ENCODE measurements at places on chromosomes 3 and 15. TPM values are rescaled to one million over a fixed set of nuclear protein-coding genes. Genes with fewer than 3 reads are reported as not detected.

Gene DGKG
- not detected for total RNA-seq

DNA sequence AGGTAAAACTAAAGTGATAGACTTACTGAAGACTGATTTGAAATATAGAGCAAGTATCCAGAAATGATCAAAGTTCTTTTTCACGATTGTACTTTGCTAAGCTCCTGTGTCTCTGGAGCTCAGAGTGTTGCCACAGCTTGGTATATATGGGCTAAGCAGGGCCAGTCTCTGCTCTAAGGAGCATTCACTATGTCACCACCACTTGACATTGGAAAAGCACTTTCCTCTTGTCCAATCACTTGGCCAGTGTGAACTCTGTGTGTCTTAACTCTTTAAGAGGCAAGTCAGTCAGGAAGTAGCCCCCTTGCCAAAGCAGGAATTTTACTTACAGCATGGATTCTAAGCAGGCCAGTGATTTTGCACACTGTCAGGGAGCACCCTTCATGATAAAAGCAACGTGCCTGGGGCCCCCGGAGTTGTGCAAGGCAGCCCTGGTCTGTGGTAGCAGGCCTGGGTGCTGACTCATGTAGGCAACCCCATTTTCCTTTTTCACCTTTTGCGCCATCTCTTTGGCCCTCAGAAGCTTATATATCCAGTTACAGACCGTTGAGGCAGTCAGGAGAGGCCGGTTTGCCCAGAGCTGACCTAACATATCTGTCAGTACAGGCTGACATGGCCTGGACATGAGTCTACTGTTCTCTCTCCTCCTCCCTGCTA, 73.0 kb downstream of the HCN4 start:
- no peak overlapping the region for H3K4me3 ChIP-seq
- no peak for DNase-seq
- no peaks in the 10 kb centered on the region for H3K27me3 ChIP-seq
- no peak overlapping the region for H3K27ac ChIP-seq
- peaks cover 8% of the 10 kb centered on the region for H3K36me3 ChIP-seq

GRCh38 chr3:85851071-85851470, 892.3 kb downstream of the CADM2 start:
- DNase-seq: no peak
- H3K4me3 ChIP-seq: no peak overlapping the region
- H3K36me3 ChIP-seq: no peaks in the 10 kb centered on the region
- no peaks in the 10 kb centered on the region for H3K4me1 ChIP-seq

DNA sequence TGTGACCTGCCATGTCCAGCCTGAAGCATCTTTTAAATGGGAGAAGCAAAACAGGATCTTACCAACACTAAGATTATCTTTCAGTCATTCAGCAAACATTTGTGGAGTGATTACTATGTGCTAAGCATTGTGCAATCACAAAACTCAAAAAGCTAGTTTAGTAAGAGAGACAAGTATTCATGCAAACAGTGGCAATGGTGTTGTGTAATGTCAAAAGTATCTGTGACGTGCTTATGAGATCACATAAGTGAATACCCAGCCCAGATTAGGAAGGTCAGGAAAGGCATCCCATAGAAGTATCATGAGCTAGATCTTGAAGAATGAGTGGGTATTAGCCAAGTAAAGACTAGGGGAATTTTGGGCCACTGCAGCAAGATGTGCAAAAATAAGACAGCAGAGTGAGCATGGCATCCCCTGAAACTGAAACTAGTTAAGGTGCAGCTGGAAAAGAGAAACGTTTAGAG, 32.1 kb downstream of the SEC62 start:
- no peaks in the 10 kb centered on the region for H3K4me1 ChIP-seq
- H3K27ac ChIP-seq: no peak overlapping the region
- DNase-seq: no peak
- H3K36me3 ChIP-seq: peaks cover 13% of the 10 kb centered on the region

Gene KY
- total RNA-seq: not detected

Gene CHRNB4
- total RNA-seq: 2.6 TPM

GRCh38 chr3:189806171-189806951, 175.2 kb downstream of the TP63 start:
- no peak overlapping the region for H3K4me3 ChIP-seq
- H3K27ac ChIP-seq: no peak overlapping the region
- peaks cover 2% of the 10 kb centered on the region for H3K27me3 ChIP-seq

Gene APBA2
- 15.5 TPM for total RNA-seq

- H3K4me3 ChIP-seq: no peak overlapping the region
- no peaks in the 10 kb centered on the region for H3K4me1 ChIP-seq
- DNase-seq: peak; percentile 7
- H3K36me3 ChIP-seq: no peaks in the 10 kb centered on the region
- no peaks in the 10 kb centered on the region for H3K27me3 ChIP-seq
- no peak overlapping the region for H3K27ac ChIP-seq
Observed at GRCh38 chr3:8555113-8555661, 53.6 kb downstream of the LMCD1 start.

Gene GADL1
- 0.30 TPM for total RNA-seq

DNA sequence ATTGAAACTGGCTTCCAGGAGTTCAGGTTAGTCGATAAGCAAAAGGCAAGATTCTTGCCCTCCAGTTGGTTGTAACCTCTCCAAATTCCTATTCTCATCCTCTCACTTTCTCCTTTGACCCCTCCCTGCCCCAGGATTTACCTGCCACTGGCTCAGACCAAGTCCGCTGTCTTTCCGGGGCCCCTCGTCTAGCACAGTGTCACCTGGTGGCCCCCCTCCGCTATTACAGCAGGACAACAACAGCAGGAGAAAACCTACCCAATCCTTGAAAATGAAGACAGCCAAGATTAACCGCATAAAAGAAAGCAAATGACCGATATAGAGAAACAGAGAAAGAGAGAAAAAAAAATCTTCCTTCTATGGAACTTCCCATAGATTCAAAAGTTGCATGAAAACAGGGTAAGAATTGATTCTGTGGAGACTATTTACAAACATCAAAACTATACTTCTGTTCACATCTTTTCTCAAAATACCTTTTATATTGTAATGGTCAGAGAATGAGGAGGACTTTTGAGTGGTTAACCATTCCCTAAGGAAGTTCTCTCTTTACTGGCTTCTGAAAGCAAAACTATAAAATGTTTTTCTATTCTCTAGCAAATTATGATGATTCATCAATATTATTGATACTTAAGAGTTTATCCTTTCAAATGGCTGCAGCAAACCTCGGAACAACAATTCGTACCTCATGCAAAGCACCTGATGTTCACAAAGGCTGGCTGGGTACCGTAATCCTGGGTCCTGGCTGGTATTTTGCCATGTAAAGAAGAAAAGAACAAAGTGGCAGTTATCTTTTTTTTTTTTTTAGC, 10.0 kb upstream of the ST8SIA2 start:
- no peaks in the 10 kb centered on the region for H3K27me3 ChIP-seq
- H3K4me1 ChIP-seq: peaks cover 3% of the 10 kb centered on the region
- H3K36me3 ChIP-seq: no peaks in the 10 kb centered on the region
- H3K27ac ChIP-seq: no peak overlapping the region
- peak; percentile 88 for DNase-seq

Gene NR1I2
- 0.28 TPM for total RNA-seq

DNA sequence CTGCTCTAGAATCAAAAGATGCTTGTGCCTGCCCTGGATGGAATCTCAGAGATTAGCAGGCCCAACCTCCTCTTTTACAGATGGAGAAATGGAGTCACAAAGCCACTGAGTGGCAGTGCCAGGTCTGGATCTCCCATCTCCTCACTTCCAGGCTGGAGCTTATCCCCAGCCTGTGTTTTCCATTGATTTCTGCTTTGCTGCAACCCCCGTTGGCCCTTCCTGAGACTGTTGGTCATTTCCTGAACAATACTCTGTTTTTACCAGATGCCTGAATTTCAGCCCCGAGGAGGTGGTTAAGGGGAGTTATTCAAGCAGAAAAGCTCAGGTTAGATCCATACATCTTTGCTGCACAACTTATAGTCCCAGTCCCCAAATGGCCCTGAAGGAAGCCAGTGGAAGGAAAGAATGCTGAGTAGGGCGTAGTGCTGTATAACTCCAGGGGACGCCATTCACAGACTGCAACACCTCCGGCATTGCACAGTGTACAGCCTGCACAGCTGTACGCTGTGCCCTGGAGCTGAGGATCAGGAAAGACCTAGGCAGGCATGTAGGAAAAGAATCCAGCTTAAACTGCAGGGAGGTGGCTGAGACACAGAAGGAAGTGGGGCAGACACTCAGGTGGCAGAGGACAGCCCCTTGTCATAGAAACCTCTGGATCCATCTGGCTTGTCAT, 77.5 kb downstream of the RPLP1 start:
- H3K4me3 ChIP-seq: no peak overlapping the region
- no peaks in the 10 kb centered on the region for H3K27me3 ChIP-seq
- H3K4me1 ChIP-seq: peaks cover 8% of the 10 kb centered on the region
- no peaks in the 10 kb centered on the region for H3K36me3 ChIP-seq
- H3K27ac ChIP-seq: no peak overlapping the region

Gene MYD88
- 19.7 TPM for total RNA-seq

DNA sequence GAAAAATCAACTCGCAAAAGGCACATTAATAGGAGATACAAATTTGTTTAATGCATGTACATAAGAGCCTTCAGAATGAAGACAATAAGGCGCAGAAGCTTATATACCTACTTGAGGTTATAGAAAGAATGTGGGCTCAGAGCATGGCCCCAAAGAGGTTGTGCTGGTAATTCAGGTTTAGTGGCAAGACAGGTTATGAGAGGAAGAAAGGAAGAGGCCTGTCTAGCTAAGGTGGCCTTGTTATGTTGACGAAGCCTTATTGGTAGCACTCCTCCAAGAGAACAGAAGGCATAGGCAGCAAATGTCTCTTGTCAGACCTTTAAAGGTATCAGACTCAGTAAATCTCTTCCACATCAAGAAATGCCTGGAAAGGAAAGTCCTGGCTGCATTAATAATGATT, 290.8 kb downstream of the MCTP2 start:
- no peak overlapping the region for H3K27ac ChIP-seq
- no peaks in the 10 kb centered on the region for H3K27me3 ChIP-seq
- no peak overlapping the region for H3K4me3 ChIP-seq
- H3K4me1 ChIP-seq: no peaks in the 10 kb centered on the region

Gene APH1B
- 22.9 TPM for total RNA-seq

DNA sequence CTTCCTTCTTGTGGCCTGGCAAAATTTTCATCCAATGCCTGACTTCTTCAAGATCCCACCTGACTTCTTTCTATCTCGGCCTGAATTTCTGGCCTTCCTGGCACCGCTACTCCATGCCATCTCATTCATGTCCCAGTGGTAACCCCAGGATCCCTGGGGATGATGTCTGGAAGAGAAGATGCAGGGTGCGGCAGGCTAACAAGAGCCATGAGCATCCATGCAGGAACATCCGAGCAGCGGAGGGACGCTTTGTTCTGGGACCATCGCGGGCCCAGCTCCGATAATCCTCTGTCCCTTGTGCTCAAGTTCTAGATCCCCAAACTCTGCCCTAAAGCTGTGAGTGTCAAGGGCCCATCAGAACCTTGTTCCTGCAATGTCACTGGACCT, 10.9 kb downstream of the MYL3 start:
- H3K27ac ChIP-seq: no peak overlapping the region
- H3K36me3 ChIP-seq: no peaks in the 10 kb centered on the region
- no peak for DNase-seq
- no peaks in the 10 kb centered on the region for H3K4me1 ChIP-seq
- H3K27me3 ChIP-seq: no peaks in the 10 kb centered on the region
- H3K4me3 ChIP-seq: no peak overlapping the region

GRCh38 chr15:90412356-90413194, 24.5 kb downstream of the IQGAP1 start:
- H3K27me3 ChIP-seq: no peaks in the 10 kb centered on the region
- H3K4me3 ChIP-seq: peak overlapping the region; percentile 23

GRCh38 chr15:23081271-23081670, 41.9 kb upstream of the TUBGCP5 start:
- DNase-seq: no peak
- no peaks in the 10 kb centered on the region for H3K4me1 ChIP-seq
- no peaks in the 10 kb centered on the region for H3K36me3 ChIP-seq

GRCh38 chr15:80201256-80202015, 48.6 kb downstream of the FAH start:
- H3K27ac ChIP-seq: no peak overlapping the region
- H3K4me3 ChIP-seq: no peak overlapping the region
- DNase-seq: no peak

DNA sequence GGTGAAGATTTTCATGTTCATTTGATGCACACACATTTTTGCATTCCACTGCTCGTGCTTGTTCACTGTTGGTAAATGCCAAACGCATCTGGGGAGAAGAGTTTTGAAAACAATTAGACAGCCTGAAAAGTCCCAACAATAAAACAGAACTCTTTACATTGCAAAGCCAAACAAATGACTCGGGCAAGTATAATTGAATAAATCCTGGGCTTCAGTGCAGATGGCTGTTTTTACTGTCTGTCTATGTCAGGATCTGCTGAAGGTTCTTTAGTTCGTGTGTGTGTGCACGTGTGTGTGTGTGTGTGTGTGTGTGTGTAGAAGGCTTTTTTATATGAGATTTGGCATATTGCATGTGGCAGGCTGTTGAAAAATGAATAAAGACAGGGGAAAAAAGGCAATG, 277.5 kb upstream of the CDIN1 start:
- H3K36me3 ChIP-seq: no peaks in the 10 kb centered on the region
- no peak overlapping the region for H3K27ac ChIP-seq
- H3K27me3 ChIP-seq: no peaks in the 10 kb centered on the region
- DNase-seq: no peak
- H3K4me3 ChIP-seq: no peak overlapping the region
- no peaks in the 10 kb centered on the region for H3K4me1 ChIP-seq

GRCh38 chr15:100682468-100682867, 80.1 kb downstream of the ASB7 start:
- no peaks in the 10 kb centered on the region for H3K4me1 ChIP-seq
- no peak for DNase-seq
- H3K27me3 ChIP-seq: 0 out of 2 replicates have a peak, but pooled peaks cover 2% of the 10 kb centered on the region
- H3K27ac ChIP-seq: no peak overlapping the region
- H3K4me3 ChIP-seq: no peak overlapping the region
- no peaks in the 10 kb centered on the region for H3K36me3 ChIP-seq
